Mononuclear cell (primary cell): ENCODE measurements at places on chromosomes 16 and 17. TPM values are rescaled to one million over a fixed set of nuclear protein-coding genes. Genes with fewer than 3 reads are reported as not detected.

Gene CNGB1
- not detected for total RNA-seq

Gene TEKT1
- not detected for total RNA-seq

Gene CCNF
- total RNA-seq: 1.2 TPM

Gene OTOP3
- total RNA-seq: not detected

Gene FAM20A
- 2.4 TPM for total RNA-seq

Gene ALOX15B
- total RNA-seq: 0.10 TPM
